ENCODE measurements at places on chromosomes 3 and 15. TPM values are rescaled to one million over a fixed set of nuclear protein-coding genes. Genes with fewer than 3 reads are reported as not detected.

DNA sequence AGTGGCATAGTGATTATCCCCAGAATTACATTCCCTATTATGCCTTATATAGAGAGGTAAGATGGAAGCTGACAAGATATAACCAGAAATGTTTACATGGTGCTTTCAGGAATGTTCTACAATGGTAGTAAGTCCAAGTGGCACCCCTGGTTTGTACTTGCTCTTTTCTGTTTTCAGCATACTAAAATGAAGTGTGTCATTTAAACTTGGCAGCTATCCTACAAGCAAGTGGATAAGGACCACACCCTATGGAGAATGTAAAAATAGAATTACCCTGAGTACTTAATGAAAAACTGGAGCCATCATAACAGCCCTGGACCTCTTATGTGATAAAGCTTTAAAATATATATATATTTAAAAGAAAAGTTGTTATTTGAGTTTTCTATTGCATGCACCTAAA, 1012.7 kb upstream of the CADM2 start:
- DNase-seq: no peak

- DNase-seq: no peak
Measured at GRCh38 chr3:22779737-22780136, 423.4 kb upstream of the UBE2E2 start.

GRCh38 chr3:37028329-37028728, 35.0 kb downstream of the MLH1 start:
- no peak for DNase-seq

DNA sequence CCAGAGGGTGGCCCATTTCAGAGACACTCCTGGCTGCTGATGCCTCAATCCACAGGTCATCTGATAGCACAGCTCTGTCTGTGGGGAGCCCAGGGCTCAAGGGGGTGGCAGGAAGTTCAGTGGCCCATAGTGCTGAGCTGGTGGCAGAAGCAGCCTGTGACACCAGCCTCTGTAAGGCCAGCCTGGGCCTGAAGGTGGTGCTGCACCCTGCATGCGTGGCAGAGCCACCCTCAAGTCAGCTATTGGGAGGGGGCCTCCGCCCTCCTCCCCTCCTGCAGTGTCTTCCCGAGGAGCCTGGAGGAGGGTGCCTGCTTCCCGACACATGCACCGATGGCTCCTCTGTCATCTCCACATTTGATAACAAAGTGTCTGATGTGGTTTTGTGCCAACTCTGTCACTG, 3.0 kb downstream of the PLA1A start:
- no peak for DNase-seq

- DNase-seq: no peak
Measured at GRCh38 chr15:73153447-73153846, 101.2 kb downstream of the NEO1 start.

DNA sequence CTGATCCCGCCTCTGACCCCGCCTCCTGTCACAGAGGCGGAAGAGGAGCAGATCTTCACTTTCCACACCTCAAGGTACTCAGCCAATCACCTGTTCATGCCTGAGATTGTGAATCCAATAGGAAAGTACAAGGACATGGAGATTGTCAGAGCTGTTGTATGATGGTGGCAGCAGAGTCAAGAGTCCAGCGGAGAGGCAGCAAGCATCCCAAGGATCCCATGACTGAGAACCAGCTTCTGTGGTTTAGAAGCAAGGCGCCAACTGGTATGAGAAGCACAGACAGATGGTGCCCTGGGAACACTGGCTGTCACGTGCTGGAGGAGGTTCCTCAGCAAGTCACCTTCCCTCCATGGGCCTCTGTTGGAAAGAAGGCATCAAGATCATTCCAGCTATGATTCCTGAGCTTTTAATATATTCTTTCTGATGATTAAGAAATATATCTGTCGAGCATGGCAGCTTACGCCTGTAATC, 93.9 kb downstream of the CPN2 start:
- DNase-seq: no peak

- DNase-seq: no peak
Measured at GRCh38 chr3:155979746-155980145, 109.3 kb downstream of the GMPS start.

- no peak for DNase-seq
Measured at GRCh38 chr3:22315925-22316324, 564.9 kb upstream of the ZNF385D start.

- DNase-seq: no peak
Measured at GRCh38 chr3:150682279-150682678, 21.4 kb downstream of the ERICH6 start.

DNA sequence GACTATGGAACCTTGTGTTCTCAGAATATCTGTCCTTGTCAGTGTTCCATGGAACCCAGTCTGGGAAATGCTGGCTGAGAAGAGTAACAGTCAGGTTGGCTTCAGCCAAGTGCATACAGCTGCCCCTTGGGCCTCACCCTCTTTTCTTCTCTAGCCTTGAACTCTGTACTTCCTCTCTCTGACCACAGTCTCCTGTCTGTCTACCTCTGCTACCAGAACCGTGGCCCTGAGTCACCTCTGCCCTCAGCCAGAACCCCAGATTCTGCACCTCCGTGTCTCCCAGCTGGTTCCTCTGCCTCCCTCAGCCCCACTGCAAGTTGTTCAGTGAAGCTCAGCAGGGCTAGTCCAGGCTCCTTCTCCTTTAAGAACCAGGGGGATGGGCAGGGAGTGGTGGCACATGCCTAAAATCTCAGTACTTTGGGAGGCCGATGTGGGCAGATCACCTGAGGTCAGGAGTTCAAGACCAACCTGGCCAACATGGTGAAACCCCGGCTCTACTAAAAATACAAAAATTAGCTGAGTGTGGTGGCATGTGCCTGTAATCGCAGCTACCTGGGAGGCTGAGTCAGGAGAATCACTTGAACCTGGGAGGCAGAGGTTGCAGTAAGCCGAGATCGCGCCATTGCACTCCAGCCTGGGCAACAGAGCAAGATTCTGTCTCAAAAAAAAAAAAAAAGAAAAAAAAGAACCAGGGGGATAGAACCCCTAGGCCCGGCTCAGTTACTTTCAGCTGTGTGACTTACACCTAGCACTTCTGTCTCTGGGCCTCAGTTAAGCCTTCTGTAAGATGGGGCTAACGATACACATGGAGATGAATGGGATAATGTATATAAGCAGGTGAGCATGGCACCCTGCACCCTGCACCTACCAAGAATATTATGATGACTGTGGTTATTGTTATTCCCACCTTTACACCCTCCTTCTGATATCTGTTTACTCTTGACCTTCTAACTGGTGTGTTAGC, 24.3 kb upstream of the TATDN2 start:
- DNase-seq: peak; percentile 45

- no peak for DNase-seq
Measured at GRCh38 chr15:89174476-89174875, 46.9 kb downstream of the RLBP1 start.

- DNase-seq: no peak
Measured at GRCh38 chr3:147934451-147935180, 525.5 kb downstream of the ZIC1 start.

DNA sequence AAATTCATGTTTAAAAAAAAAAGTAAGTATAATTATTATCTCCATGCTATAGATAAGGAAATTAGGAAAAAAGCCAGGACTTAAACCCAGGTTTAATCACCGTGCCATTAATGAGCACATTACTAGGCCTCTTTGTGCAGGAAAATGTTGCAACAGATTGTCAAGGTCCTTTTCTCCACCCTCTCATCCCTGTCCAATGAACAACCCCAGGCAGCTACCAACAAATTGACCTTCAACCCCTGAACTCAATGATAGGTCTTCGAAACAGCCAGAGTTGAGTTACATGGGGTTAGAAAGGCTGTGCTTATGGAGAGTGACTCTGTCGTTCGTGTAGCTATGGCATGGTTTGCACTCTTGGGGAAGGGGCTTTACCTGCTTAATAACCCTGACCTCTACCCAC, 84.2 kb upstream of the CTNNB1 start:
- DNase-seq: no peak

DNA sequence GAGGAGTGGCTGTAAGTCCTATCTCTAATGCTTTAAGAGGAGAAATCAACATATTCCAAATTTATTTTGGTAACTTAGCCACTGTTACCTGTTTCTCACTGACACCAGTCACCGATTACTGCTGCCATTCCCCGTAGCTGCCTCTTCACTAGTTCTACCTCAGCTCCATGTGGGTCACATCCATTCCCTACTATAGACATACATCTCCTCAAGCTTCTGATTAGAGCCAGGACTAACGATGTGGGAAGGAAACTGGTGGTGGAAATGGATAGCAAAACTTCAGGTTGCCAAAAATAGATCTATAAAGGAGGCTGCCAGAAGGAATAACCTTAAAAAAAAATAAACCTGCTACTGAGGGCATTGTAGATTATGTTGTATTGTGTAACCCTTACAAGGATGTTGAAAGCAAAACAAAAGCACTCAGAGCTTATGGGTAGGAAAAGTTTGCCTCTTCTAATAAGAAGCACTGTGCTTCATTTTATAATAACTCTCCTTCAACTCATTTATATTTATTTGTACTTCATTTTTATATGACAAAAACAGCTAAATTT, 56.0 kb downstream of the KAT2B start:
- no peak for DNase-seq

Gene SLC12A1
- not detected for polyA plus RNA-seq

Gene TGM4
- not detected for polyA plus RNA-seq

Gene CDAN1
- 8.2 TPM for polyA plus RNA-seq

Gene LAMB2
- polyA plus RNA-seq: not detected

Gene ISLR
- polyA plus RNA-seq: not detected

Gene SCAANT1
- polyA plus RNA-seq: not detected

Gene FAM43A
- 15.7 TPM for polyA plus RNA-seq

Gene GUCA1C
- not detected for polyA plus RNA-seq

Gene RTP4
- polyA plus RNA-seq: 8.8 TPM

Gene KLHL40
- polyA plus RNA-seq: not detected

Measured in immature natural killer cell (primary cell).